Central memory CD4-positive, alpha-beta T cell (primary cell): ENCODE measurements at places on chromosomes 12 and 14.
A peak's percentile ranks its signal among the peaks of the same experiment; 100 is the strongest.

GRCh38 chr12:27293463-27293862, 39.2 kb upstream of the BMAL2 start:
- DNase-seq = no peak

GRCh38 chr14:86990396-86990795, 1002.6 kb downstream of the GALC start:
- no peak for DNase-seq

- no peak for DNase-seq
These were observed 475.4 kb downstream of the NPAS3 start for GRCh38 chr14:33414041-33414440.

DNA sequence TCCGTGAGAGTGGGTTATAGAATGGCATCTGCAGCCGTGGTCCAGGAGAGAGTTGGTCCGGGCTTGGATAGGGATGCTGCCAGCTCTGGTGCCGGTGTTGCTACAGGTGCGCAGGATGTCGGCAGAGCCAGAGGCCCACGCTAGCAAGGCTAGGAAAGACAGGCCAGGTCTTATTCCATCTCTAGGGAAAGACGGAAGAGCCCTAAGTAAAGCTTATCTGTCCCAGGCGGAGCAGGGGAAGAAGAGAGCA, 485 bp upstream of the PSME1 start:
- no peak for DNase-seq

GRCh38 chr12:31005256-31005943, 68.3 kb upstream of the DDX11 start:
- DNase-seq = no peak

DNA sequence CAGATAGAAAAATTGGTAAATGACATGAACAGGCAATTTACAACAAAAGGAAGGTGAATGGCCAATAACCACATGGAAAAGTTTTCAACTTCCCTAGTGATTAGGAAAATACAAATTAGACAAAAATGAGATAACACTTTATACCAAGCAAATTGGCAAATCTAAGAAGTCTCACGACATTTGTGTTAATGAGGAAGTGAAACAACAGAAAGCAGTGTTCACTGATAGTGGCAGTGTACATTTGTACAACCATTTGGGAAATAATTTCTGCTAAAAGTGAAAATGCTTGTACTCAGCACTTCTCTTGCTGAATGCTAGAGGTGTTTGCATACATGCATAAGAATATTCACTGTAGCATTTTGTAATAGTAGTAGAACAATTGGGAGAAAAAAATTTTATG, 126.6 kb downstream of the LLPH start:
- no peak for DNase-seq

GRCh38 chr12:5489760-5490406, 58.0 kb downstream of the NTF3 start:
- DNase-seq = no peak

DNA sequence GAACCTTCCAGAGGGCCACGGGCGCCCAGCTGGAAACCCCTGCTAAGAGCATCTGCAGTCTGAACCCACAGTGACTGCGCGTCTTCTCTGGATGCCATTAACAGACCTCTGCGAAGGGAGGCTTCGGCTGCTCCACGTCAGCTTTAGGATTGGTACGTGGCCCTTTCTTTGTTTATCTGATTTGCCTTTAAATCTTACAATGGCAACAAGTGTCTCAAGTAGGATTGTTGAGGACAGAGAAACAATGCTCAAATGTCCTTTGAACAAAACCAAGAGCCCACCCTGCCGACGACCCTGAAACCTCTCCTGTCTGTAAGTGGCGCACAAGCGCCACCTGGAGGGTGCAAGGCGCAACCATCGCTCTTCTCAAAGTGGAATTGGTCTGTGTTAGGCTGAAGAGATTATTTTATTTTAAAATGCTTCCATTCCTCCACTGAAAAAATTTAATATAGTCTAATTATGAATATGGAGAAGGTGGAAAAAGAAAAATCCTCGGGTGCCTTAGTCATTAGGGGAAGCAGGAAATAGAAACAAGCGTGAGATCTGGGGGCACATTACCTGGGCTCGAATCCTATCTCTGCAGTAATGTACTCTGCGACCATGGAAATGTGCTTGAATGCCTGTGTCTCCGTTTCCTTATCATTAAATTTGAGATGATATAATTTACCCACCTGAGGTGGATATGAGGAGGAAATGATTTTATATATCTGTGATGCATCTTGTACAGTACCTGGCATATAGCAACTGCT, 82.6 kb upstream of the PTPRB start:
- DNase-seq = no peak

GRCh38 chr14:25756876-25757275, 706.9 kb upstream of the STXBP6 start:
- DNase-seq = no peak

DNA sequence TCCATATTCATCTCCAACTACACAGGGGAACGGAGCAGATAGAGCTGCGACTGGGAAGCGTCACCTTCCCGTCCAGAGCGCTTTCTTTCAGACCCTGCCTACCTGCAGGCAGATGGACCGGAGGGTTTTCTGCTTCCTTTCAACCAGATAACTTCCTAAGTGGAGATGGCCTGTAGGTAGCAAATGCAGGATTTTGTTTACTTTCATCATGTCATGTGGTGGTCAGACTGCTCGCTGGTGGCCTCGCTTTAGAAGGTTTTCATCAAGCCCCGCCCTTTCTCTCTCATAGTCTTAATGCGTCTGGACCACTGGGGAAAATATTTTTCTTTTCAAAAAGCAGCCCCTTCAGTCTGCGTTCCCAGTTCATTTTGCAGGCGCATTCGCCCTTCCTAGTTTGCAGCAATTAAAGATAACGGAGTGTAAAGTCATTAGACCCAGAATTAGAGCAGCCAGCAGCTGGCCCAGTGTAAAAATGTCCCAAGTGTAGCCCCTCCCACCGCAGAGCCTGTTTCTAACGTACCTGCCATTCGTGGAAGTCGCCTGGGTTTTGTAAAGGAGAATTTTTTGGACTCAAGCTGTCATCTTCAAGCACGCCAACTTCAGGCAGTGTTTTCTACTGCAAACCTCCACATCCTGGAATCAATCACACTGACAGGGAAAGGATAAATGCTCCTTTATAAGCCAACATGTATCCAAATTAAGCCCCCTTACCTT, 68.9 kb downstream of the TESC start:
- DNase-seq = no peak

- no peak for DNase-seq
These were observed 220.8 kb downstream of the CHST11 start for GRCh38 chr12:104677441-104678089.

DNA sequence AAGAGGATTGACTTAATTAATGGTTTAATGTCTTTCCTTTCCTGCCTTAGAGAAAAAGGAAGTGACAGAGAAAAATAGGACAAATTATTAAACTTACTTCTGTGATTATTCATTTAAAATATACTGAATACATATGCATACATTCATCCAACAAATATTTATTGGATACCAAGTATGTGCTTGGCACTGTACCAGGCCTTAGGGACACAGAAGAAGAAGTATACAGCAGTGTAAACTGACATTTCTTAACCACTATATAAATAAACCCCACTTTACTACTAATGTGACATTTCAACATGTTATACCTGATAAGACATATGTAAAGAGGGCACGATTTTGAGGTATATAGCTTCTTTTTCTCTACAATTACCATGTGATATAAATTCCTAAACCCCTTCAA, 53.6 kb downstream of the ERO1A start:
- DNase-seq = no peak

DNA sequence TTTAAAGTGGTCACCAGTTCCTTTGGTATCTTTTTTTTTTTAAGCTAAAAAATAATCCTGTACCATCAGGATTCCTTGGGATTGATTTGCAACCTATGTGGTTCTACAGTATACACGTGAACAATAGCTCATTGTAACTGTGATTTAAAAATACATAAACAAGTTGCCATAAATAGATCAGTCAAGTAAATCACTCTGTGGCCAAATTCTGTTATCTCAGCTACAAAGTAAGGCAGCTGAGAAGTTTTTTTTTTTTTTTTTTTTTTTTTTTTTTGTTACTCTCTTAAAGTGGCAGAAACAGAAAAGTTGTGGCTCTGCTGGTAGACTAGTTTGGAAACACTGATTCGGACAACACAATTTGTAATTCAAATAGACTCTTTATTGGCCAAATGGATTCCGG, 104.5 kb downstream of the PRICKLE1 start:
- no peak for DNase-seq

DNA sequence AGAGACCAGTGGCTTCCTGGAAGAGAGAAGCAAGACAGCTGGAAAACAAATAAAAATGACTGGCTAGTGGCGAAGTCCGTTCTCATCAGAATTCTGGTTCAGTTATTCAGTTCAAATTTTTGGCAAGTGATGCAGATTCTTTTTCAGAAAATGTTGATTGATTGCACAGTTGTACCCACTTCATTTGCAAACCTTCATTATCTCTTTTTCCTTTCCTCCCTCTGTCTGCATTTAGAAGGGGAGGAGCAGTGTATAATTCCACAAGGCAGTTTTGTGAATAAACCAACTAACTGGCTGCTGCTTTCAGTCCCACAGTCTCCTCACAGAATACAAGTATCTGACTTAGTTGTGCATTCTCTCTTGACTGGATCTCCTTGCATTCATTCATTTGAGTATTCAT, 417.5 kb downstream of the NPAS3 start:
- DNase-seq = no peak

GRCh38 chr12:117047810-117048584, 51.2 kb downstream of the TESC start:
- no peak for DNase-seq

DNA sequence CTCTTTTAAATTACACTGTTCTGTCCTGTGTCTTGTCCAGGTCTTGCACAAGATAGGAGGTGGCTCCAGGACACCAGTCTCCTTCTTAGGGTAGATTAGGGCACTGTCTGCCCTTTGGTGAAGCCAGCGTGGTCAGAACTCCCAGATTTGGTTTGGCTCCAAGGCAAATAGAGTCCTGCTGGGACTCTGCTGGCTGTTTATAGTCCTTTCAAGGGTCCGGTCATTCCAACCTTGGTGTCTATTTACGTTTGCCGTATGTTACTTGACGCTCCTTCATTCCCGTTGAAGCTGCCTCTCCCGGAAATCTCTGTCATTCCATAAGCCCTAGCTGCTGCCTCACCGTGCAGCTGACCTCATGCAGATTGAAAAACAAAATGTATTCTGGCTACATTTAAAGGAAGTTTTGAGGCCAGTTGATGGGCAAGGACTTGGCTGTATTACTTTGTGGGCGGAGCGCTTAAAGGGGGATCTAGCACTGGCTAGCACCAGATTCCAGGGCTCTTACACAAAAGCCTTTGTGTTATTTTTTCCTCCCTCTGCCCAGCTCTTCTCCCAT, 180.6 kb downstream of the AKAP6 start:
- no peak for DNase-seq

DNA sequence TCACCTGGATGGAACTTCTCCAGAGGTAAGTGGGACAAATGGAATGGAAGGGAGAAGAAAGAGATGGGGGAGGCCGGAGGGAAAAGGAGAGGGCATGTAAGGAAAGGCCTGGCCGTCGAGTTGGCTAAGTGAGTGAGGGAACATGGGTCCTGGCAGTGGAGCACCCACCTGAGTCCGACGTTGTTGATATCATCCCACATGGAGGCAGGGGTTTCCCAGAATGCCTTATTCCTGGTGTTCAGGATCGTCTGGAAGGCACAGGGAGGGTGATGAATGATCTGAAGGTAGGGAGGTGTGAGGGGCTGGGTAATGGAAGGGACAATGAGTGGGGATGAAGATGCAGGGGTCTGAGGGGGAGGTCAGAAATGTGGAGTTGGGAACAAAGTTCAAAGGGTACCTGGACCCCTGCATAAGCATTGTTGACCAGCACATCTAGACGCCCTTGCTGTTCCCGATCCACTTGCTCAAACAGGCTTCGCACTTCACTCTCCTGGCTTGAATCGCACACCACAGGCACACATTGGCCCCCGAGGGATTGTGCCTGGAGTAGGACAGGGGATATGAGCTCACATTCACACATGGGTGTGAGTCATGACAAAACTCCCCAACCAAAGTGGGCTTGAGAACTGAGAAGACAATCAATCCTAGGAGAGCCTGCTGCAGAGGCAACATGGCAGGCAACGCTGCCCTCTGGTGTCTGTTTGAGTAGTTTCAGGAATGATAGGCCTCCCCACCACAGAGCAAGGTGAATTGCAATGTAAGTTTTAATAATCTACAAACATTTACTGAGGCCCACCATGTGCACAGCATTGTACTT, 3.0 kb downstream of the DHRS1 start:
- DNase-seq = peak; percentile 74

DNA sequence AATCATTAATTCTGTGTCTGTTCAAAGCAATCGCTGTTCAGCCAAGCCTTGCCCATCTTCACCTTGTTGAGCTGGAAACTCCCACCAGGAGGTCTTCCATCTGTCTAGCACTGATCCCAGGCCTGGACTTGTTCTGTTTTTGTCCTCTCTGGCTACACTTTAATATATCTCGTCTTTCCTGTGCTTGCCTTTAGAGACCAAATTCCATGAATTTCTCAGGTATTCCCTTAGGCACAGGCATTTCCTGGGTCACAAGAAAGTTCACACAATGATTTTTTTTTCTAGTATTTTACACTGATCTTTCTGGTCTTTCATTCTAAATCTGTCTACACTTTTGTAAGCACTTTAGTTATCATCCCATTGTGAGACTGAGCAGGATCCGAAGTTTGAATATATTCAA, 116.4 kb upstream of the CCND2 start:
- no peak for DNase-seq

DNA sequence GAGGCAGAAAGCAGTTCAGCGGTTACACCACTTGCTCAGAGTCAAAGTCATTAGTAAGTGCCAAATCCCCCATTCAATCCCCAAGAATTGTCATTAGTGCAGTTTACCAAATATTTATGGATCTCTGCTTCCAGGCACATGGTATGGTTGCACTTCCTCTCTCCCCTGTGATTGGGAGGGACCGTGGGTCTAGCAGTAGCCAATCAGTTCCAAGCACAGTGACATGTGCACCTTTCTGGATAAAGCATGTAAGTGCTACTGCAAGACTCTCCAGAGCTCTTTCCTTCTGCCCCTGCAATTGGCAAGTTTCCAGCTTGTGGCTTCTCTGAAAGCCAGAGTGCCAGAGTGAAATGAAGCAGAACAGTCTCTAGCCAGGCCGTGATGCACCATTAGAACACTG, 85.3 kb upstream of the FLRT2 start:
- no peak for DNase-seq

GRCh38 chr12:93804392-93805179, 127.4 kb downstream of the CRADD start:
- DNase-seq = no peak

DNA sequence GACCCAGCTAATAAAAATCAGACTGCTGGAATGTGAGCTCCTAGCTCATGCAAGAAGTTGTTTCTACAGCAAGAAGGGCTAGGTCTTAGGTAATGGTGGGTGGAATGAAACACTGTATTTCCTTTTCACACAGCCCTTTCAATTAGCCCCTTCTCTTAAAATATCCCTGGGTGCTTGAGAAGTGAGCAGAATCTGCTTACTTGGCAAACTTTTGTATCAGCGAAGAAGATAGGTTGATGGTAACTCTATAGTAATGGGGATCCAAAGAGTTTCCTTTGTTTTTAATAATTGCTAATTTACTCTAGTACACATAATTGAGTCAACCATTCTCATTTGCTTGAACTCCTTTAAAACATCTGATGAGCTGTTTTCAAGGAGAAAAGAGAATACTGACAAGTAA, 100.6 kb upstream of the FSCB start:
- DNase-seq = no peak
